Left ventricle myocardium superior (tissue), 1 donor: ENCODE measurements at places on chromosomes 1 and 21. TPM values are rescaled to one million over a fixed set of nuclear protein-coding genes. Genes with fewer than 3 reads are reported as not detected.
A peak's percentile ranks its signal among the peaks of the same experiment; 100 is the strongest.

DNA sequence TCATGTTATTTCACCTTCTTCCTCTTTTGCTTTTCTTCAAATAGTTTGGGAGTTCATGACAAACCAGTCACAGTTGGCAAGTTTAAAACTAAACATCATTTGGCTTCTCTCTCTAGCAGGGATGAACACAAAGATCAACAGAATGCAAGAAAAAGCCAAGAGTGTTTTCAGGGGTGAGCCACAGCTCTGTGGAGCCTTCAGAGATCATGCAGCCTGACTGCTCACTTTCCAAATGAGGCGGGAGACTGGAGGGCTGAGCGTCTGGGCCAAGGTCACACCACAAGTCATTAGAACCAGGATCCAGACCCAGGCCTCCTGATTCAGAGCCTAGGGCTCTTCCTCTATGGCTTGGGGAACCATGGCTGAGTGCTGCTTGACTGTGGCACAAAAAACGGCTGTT is 2.7 kb downstream of the DPT start:
- DNase-seq = no peak

DNA sequence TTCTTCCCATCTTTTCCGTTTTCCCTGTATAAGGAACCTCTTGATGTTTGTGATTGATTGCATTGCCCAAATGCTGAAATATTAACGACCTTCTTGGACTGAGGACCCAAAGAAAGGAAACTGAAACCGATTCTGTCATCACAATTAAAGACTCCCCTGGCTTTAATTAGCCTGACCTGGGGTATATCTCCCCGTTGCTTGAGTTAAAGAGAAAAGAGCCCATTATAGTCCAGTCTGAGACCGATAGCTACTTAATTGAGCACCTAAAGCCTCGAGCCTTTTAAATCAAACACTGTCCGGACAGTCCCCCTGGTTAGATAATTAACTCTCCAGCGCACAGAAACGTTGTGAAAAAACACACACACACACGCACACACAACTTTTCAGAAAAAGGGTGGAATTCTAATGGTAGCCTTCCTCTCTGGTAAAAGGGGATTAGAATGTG is 8.0 kb downstream of the LMO4 start:
- no peak for DNase-seq

DNA sequence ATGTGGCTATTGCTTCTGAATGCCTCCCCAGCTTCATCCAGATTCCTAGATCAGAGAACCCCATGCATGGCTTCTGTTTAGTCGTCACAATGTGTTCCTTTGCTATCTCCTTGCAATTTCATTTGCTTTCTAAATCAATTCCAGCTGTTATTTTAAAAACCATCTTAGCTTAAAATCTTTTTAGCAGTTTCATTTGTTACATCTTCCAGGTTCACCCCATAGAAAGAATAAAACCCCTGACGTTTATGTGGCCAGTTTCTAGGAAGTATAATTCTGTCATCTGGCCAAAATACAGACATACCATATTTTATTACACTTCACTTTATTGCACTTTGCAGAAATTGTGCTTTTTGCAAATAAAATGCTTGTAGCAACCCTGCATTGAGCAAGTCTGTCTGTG is 278.4 kb downstream of the PTPRC start:
- no peak for DNase-seq

GRCh38 chr1:232600424-232601258 is 29.3 kb downstream of the SIPA1L2 start:
- no peak for DNase-seq

- no peak for DNase-seq
Observed at GRCh38 chr1:11399250-11399649, 79.7 kb upstream of the DISP3 start.

DNA sequence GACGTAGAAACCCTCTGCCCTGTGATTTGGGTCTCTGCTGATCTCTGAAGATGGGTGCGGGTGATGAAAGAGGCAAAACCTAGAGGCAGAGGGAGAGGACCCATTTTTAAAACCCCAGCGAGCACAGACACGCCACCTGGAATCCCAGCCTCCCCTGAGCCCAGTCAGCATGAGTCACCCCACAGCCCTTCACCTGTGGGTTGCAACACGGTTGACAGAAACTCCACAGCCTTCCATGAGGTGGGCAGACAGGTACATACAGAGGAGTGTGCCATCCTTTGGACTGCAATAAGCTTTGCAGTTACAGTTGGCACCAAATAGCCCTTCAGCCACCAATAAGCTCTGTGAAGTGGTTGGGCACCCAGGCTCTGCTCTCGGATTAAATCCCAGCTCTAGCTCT is 2.1 kb upstream of the GRHL3 start:
- no peak for DNase-seq

DNA sequence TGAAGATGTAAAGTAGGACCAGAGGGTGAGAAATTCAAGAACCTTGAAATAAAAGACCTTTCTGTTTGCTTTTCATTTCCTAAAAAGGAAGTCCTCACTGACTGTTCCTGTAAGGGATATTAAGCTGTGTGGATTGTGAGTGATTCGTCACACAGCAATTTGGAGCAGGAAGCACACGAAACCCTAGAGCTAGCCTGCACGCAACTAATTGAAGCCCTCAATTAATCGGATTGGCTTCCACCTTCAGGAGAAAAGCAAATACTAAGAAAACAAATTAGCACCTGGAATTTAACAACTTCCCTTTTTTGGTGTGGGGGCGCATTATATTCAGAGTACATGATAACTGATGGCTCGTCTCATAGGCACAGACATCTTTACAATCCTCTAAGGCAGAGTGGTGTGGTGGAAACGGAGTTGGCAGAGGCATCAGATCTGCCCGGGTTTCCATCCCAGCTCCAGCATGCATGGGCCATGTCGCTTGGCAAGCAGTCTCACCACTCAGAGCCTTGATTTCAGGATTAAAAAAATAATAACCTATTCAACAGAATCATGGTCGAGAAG is 95.2 kb downstream of the KCNJ15 start:
- no peak for DNase-seq

- no peak for DNase-seq
Observed at GRCh38 chr1:209647156-209647555, 5.1 kb downstream of the LAMB3 start.

GRCh38 chr1:51316113-51316845 is 14.1 kb downstream of the TTC39A start:
- no peak for DNase-seq

DNA sequence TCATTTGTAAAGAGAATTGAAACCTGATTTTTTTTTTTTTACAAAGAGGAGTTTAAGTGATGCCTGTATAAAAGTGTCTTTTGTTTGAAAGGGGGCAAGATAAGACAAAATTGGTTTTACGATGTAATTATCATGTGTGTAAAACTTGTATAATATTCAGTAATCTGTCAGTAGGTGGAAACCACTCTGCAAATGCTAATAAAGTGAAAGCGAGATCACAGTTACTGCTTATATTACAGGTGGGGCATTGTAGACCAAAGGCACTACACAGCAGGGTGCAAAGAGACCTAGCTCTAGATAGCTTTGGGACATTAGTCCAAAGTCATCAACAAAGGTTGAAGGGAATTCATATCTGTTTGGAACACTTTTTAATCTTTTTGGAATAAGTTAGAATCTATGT is 174.2 kb downstream of the LHX8 start:
- DNase-seq = no peak

GRCh38 chr1:220339581-220339980 is 67.3 kb upstream of the RAB3GAP2 start:
- DNase-seq = no peak

- no peak for DNase-seq
Observed at GRCh38 chr1:80566867-80567266, 1233.9 kb upstream of the ADGRL2 start.

DNA sequence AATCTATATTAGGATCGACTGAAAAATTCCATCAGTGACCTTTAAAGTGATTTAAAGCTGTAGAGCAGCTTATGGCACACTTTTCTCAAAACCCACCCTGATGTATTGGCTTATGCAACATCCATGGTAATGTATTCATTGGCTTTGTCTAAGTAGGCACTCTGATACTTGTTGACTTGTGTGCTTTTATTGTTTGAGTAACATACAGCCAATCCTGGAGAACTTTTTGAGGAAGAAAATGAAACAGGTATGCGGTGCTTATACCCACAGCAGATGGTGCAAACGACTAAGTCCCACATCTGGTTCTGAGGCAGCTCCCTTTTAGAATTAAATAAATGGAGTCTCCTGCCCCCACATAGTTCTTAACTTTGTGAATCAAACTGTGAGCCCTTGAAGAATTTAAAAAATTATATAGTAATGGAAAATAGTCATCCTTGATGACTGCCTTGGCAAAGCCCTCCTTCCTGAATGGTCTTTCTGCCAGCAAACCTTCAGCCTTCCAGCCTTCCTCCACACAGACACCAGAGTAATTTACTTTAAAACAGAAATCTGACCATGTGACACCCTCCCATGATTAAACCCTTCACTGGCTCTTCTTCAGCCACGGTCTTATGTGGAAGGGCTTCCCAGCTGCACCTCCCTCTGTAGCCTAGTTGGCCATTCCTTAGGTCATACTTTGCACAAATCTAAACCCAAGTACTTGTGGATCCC is 116.0 kb downstream of the BCAR3 start:
- DNase-seq = no peak

DNA sequence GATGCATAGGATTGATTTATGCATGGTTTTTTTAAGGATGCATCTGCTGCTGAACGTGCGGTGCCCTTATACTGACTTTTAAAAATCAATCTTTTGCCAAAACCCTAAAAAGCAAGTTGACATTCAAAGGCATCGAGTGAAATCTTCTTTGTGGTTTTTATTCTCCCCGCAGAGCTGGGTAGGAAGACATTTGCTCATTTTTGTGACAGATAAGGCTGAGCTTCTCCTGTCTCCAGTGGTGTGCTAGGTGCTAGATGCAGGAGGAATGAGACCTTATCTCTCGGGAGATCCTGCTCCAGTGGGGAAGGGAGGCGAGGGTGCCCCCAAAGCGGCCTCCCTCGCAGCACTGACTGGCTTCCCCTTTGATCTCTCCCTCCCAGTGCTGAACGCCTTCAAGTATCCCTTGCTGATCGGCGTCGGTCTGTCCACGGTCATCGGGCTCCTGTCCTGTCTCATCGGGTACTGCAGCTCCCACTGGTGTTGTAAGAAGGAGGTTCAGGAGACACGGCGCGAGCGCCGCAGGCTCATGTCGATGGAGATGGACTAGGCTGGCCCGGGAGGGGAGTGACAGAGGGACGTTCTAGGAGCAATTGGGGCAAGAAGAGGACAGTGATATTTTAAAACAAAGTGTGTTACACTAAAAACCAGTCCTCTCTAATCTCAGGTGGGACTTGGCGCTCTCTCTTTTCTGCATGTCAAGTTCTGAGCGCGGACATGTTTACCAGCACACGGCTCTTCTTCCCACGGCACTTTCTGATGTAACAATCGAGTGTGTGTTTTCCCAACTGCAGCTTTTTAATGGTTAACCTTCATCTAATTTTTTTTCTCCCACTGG is 14.9 kb upstream of the CD101 start:
- DNase-seq = no peak

DNA sequence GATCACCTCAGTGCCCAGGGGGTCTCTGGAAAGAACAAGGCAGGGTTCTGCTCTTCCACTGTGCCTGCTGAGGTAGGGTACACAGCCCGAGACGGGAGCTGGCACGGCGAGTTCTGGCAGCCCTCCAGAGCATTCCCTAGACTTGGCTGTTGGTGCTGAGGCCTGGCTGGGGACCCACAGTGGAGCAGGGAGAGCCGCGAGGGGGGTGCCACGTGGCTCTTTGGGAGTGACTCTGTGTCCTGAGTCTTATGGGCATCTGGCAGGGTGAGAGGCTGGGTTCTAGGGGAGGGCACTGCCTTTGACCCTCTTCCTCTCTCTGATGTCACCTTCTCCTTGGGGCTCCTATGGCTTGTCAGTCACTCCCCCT is 336.4 kb downstream of the CAMTA1 start:
- DNase-seq = peak; percentile 92

- no peak for DNase-seq
Observed at GRCh38 chr1:228453022-228453560, 34.1 kb upstream of the RNF187 start.

DNA sequence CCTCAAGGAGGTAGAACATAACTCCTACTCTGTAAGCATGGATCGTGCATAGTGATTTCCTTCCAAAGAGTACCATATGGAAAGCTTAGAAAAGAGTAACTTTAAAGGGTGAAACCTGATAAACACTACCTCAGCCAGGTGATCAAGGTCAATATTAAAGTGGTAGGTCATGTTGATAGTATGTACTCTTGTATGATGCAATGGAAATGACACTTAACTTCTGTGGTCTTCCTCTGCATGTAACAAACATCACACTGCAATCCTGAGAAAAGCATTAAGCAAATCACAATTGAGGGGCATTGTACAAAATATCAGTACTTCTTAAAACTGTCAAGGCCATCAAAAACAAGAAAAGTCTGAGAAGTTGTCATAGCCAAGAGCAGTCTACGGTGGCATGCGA is 83.8 kb downstream of the LEPR start:
- DNase-seq = no peak

DNA sequence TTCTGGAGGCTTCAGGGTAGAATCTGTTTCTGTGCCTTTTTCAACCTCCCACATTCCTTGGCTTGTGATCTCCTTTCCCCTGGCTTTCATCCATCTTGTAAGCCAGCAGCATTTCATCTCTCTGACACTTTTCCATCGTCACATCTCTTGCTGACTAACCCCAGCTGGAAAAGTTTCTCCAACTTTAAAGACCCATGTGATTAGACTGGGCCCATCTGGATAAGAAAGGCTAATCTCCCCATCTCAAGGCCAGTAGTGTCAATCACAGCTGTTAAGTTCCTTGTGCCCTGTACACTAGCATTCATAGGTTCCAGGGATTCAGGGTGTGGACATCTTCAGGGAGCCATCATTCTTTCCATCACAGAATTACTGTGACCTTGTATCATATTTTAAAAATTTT is 452.1 kb downstream of the TTLL7 start:
- DNase-seq = no peak

- DNase-seq = no peak
Observed at GRCh38 chr1:217088011-217088410, 364.8 kb upstream of the ESRRG start.

DNA sequence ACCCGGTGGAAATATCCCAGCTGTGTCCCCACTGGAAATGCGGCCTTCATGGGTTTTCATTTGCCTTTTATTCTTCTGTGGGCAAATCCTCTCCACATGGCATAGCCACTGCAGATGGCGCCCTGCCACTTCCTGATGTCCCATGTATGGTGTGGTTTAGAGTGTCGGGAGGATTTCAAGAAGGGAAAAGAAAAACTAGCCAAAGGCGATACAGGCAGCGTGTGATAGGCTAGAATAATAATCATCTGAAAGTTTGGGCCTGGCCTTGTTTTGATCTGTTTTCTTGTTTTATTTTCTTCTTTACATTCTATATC is 123.6 kb downstream of the PEX14 start:
- no peak for DNase-seq

GRCh38 chr1:62530516-62531154 is 66.7 kb upstream of the ANGPTL3 start:
- peak; percentile 46 for DNase-seq

Gene REG4
- total RNA-seq = not detected

Gene RAVER2
- total RNA-seq = 32.6 TPM

Gene RAB25
- total RNA-seq = not detected

Gene GBP6
- not detected for total RNA-seq

Gene TRNP1
- total RNA-seq = 27.4 TPM

Gene FCRL2
- not detected for total RNA-seq

Gene FCER1G
- 24.8 TPM for total RNA-seq

Gene TCEA3
- 81.0 TPM for total RNA-seq

Gene TMIGD3
- 0.64 TPM for total RNA-seq

Gene CEP104
- 35.2 TPM for total RNA-seq

Gene RGSL1
- total RNA-seq = not detected
